Globus pallidus (tissue), 1 donor: ENCODE measurements at places on chromosomes 7 and 10.

DNA sequence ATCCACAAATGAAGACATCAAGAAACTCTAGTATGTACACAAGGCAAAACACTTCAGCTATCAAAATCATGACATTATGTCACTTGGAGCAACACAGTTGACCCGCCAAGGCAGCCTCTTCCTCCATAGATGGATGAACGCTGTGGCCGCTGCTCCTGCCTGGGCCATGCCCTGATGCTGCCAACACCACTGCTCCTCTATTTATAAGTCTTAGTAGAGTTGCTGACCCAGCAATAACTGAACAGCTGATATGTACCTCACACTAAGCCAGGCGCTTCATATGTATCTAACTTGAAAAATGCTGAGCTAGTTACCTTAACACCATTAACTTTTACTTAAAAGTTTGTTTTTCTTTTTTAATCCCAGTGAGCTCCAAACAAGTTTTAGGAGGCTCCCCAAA lies 131.9 kb downstream of the LYZL1 start:
- no peak for DNase-seq

DNA sequence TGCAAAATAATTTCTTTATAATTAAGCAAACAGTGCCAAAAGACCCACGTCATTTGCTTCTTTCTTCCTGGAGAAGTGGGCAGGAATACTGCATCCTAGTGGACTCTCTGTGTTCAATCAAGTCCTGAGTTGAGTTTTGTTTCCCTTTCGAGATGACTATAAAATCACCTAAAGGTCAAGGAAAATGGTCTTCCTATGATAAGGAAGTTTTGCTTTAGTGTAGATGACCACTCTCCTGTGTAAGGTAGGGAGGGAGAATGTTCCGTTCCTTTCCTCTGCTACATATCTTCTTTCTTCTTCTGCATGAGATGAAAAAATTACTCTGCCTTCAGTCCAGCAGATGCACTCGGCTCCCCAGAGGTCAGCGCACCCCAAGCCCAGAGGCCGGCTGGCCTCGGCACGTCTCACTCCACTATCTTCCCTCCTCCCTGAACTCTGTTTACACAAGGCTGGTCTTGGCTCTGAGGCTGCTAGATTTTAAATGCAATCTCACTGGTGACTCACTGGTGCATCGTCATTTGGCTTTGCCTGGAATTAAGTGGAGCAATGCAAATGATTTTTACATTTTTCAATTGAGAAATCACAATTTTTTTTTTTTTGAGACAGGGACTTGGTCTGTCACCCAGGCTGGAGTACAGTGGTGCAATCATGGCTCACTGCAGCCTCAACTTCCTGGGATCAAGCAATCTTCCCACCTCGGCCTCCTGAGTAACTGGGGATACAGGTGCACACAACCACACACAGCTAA lies 18.6 kb upstream of the VDAC2 start:
- no peak for DNase-seq

DNA sequence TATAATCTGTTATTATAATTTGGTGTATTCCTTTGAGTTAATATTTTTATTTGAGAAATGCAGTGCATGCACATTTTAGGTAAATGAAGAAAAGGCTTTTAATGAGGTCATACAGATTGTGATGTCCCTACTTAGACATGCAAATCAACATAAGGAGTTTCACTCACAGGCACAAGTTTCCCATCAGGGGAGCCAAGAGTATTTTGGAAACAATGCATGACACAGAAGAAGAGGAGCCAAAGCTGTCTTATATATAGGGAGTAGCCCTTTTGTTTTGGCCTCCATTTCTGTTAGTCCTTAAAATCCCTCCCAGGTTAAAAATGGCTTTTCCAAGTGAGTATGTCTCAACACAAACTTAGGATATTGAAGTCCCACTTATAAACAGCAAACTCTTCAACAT lies 703.4 kb upstream of the ANKRD30A start:
- no peak for DNase-seq

- DNase-seq = no peak
Measured at GRCh38 chr7:70392256-70392876, 739.6 kb upstream of the GALNT17 start.

GRCh38 chr7:1707756-1708595 lies 37.9 kb downstream of the ELFN1 start:
- DNase-seq = no peak

GRCh38 chr7:30200591-30200990 lies 65.8 kb downstream of the MTURN start:
- DNase-seq = no peak

- DNase-seq = no peak
Measured at GRCh38 chr7:44960011-44960580, 18.7 kb downstream of the MYO1G start.
